ENCODE measurements at places on chromosomes 12 and 14.
A peak's percentile ranks its signal among the peaks of the same experiment; 100 is the strongest.

GRCh38 chr12:66500841-66501240, 178.0 kb downstream of the GRIP1 start:
- peak; percentile 44 for DNase-seq

DNA sequence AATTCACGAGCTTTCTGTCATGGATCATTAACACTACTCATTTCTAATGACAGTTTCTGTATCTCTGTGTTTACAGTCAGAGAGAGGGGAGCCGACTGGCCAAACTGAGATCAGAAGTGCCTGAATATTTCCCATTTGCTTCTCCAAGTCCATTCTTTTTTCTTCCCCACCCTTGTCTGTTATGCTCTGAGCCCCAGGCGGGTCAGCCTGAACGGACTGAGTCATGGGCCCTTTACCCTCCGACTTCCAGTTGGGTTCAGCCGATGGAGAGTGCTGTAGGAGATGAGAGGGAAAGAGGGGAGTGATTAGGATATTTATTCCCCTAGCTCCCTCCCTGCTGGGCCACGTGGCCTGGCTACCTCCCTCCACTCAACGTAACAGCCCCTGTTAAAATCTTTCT, 104.7 kb downstream of the PAH start:
- DNase-seq = no peak

DNA sequence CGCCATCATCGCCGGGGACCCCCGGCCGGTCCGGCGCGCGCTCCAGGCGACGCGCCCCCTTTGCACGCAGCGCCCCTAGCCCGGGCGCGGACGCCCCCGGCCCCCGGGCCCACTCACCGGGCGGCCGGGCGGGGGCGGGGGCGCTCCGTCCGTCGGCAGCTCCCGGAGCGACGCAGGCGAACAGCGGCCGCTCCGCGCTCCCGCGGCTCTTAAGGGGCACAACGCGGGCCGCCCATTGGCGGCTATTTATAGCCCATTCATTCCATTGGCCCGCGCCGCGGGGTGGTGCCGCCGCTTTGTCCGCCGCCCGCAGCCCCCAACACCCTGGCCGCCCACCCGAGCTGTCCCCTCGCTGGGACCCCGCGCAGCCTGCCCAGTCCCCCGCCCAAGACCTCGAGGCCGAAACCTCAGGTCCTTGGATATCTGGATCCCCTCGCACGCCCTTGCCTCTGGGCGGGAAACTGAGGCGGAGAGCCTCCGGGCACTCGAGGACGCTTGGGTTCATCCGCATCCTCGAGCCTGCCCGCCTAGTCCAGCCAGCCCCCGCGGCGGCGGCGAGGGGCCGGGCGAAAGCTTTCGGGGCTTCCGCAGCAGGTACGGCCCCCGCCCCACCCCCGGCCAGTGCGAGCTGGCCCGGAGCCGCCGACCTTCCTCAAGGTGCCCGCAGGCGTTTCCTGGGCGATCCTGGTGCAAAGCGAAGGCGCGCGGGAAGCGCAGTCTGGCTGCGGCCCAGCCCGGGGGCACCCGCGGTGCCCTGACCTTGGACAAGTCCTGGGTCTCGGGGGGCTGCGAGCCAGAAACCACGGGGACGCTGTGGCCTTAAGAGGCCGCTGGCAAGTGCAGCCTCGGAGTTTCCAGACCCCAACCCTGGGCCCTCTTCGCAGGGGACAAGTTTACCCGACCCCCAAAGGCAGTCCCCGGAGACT, at the start of gene CKB:
TSS of gene CKB (minus strand) at position 182 of the 926 bp plus-strand sequence. CDS start 337 bp downstream, outside the sequence.
- peak; percentile 84 for DNase-seq

- no peak for DNase-seq
Observed at GRCh38 chr14:92847749-92848148, 53.6 kb downstream of the GOLGA5 start.

DNA sequence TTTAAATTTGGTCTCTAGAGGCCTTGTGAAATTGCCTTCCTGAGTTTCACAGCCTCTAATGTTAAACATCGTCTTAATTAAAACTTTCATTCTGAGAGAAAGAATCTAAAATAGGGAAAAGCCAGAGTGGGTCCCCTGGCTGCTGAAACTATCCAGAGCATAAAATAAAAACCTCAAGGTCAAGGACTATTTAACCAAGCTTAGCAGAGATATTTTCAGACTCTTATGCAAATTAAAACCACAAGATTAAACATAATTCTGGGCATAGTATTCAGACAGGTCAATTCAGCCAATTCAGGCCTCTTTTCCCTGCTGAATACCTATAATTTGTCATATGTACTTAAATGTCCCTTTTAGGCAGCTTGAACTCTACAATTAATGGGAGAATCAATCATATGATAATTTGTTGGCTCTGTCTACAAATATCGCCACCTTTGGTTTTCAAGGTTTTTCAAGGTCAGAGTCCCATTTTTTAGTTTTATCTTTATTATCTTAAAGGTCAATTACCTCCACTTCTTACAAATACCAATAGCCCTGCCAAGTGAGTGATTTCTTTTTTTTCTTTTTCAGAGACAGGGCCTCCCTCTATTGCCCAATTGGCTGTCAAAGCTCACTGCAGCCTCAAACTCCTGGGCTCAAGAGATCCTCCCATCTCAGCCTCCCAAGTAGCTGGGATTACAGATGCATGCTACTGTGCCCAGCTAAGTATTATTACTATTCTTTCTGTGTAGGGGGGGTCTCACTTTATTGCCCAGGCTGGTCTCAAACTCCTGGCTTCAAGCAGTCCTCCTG, 257.1 kb downstream of the PHLDA1 start:
- no peak for DNase-seq

DNA sequence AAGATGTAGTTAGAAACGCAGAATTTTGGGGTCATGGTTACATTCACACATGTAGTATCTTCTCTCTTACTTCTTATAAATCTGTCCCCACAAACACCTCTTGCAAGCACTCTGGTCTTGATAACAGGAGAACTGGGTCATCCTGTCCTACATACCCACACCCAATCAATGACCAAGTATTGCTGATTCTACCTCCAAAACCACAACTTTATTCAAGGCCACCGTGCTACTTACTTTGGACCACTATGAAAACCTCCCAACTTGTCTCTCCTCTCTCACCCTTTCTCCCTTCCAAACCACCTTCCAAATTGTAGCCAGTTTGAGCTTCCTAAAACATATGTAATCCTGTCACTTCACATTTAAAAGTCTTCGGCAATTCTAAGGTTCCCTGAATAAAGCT, 5.4 kb downstream of the SERPINA11 start:
- DNase-seq = no peak

DNA sequence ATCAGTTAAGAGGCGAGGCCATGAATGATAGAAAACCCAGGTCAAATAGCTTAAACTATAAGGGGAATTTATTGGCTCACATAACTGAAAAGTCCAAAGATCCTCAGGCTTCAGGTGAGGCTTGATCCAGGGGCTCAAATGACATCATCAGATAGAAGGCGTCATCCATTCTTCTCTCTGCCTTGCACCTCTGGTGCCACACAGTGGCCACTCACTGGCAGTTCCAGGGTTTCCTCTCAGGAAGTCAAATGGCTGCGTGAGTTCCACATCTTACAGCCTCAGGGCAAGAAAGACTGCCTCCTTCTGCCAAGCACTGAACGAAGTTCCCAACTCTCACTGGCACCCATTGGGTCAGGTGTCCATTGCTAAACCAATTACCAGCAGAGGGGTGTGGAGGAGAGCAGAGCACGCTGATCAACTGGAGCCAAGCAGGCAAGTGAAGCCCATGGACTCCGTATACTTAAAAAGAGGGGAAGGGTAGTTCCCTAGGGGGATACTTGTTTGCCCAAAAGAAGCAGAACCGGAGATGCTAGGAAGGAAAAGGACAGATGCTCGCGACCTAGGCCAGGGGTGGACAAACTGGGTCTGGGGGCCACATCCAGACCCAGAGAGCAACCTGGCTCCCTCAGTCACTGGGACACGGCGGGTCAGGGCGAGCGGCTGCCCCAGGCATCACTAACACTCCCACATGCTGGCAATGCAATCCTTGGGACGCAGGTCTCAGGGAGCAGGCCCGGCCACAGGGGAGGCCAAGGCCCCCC, 69.3 kb downstream of the SERPINA3 start:
- no peak for DNase-seq

DNA sequence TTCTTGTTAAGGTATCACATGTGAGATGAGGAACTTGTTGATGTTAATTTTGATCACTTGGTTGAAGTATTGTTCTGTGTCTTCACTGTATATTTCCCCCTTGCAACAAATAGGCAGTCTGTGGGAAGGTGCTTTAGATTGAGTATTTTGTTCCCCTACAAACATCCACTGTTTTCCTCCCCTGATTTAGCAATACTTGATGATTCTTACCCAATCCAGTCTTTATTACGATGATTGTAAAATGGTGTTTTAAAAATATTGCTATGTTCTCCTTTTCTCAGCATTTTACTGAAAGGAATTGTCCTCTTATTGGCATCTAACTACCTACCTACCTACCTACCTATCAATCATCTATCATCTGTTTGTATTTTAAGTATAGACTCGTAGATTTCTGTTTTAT, 66.3 kb downstream of the ETNK1 start:
- DNase-seq = no peak

DNA sequence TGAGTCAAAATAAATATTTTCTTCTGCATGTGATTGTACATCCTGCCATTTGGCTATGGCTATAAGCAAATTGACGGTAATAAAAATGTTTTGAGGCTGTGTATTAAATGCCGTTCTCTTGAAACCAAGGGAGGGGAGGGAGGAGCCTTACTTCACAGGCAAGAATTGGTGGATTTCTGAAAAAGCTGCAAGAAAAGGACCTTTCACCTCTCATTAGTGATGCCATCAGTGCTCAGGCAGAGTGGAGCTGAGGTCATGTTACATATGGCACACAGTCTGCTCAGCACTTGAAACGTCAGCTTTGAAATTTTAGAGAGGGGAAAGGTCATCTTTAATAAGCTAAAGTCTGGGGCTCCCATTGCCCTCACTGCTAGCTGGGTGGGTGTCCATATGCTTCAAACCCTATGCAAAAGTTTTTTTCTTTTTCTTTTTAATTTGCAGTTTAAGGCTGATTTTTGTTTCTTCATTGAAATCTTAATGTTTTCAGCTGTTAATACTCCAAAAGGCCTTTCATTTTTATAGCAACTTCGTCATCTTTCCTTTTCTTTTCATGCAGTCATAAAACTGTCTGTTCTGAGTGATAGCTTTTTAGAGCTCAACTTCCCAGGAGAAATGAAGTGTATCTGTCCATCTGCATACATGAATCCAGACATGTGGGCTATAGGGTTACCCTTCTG, 9.8 kb upstream of the SIX1 start:
- DNase-seq = no peak

- no peak for DNase-seq
Observed at GRCh38 chr12:90987520-90987919, 17.3 kb downstream of the EPYC start.

DNA sequence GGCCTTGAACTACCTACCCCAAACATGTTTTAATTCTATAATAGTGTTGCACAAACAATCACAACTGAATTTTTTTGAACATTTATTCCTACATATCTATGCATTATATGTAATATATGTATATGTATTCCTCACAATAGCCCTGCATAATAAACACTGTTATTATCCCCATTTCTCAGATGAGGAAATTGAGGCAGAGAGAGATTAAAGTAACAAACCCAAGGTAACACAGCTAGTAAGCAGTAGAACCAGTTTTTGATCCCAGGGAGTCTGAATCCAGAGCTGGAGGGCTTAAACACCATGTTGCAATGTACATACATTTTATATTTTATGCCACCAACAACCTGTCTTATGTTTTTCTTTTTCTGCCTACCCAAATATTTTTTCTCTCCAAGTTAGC, 26.5 kb upstream of the BMP4 start:
- no peak for DNase-seq

GRCh38 chr14:72301352-72301751, 369.1 kb downstream of the RGS6 start:
- no peak for DNase-seq

GRCh38 chr12:28583701-28584261, 393.5 kb downstream of the CCDC91 start:
- DNase-seq = no peak

- DNase-seq = no peak
Observed at GRCh38 chr12:21138016-21138415, 7.0 kb downstream of the SLCO1B1 start.

DNA sequence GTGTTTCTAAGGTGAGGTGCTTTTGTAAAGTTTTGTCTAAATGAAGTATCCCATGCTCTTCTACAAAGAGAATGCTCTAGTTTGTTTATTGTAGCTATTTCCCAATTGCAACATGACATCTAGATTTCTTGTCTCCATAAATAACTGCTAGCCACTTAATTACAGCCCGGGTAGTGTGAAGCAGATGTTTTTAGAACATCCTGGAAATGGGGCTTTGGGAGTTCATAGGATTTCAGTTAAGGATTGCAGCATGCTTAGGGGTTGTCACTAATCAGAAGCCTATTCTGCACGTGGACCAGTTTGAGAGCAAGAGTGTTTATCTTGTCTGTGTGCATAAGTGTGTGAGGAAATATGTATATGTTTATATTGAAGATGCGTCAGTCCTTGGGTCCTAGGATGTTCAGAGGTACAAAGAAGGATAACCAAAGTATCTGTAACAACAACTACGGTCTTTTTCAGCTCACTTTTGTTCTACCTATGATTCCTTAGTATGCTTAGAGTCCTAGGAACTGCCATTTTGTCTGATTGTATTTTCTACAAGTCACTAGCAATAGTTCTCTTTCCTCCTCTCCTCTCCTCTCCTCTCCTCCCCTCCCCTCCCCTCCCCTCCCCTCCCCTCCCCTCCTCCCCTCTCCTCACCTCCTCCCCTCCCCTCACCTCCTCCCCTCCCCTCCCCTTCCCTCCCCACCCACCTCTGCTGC, 135.3 kb downstream of the ACSS3 start:
- DNase-seq = no peak

GRCh38 chr14:50082784-50083466, 33.4 kb downstream of the VCPKMT start:
- DNase-seq = no peak

- DNase-seq = peak; percentile 13
Observed at GRCh38 chr14:51561141-51561540, 90.6 kb upstream of the FRMD6 start.

DNA sequence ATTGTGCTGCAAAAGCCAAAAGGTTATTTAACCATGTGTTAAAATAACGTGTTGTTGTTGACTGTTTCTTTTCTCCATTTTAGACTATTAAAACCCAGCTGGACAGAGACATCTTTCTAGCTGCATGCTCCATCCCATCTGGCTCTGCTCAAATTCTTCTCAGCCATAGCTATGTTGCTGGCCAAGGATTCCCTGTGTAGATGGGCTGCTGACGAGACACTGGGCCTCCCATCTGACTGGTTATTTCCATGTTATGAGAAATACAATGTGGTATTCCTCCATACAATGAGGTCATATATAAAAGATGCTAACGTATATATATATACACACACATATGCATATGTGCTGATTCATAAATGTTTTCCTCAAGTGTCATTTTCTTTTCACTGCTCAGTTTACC, 30.1 kb downstream of the MED13L start:
- DNase-seq = no peak

DNA sequence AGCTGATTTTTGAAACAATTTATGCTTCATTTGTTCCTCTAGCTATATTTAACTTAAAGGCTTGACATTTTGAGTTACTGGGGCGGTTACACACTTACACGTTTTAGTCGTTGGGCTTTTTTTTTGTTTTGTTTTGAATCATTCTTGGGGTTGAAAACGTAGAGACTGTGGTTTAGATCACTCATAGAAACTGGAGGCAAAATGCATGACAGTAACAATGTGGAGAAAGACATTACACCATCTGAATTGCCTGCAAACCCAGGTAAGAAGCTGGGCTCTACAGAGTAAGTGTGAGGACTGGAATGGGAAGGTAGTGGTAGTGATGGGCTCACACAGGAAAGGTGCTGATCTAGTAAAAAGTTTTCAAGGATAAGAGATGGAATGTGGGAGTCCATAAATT, at the start of gene CLEC2D:
TSS of gene CLEC2D (plus strand) at position 180 of the 400 bp plus-strand sequence. CDS start at position 202, 22 bp downstream.
- DNase-seq = no peak

GRCh38 chr12:111074965-111075364, 154.6 kb upstream of the MYL2 start:
- DNase-seq = no peak

Measured in putamen (tissue), 1 donor.